ENCODE measurements at places on chromosomes 6 and 20.

DNA sequence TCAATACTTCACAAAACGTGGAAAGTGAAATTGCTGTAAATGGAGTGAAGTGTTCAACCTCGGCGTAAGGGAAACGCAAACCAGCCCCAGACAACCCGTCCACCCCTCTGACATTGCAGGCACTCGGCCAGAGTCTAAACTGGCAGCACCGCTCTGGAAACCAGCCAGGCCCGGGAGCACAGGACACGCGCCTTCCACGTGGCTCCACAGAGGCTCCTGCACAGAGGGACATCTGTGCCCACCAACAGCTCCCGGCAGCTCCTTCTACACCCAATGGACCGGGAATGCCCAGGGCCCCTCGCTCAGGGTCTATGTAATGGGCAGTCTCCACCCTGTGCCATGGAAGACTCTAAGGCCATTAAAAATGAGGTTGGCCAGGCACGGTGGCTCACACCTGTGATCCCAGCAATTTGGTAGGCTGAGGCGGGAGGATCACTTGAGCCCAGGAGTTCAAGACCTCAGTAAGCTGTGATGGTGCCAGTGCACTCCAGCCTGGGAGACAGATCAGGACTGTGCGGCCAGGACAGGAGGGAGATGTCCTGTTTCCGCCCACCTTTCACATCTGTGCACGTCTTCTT is 3.4 kb upstream of the HELZ2 start:
- no peak for DNase-seq

- no peak for DNase-seq
Observed at GRCh38 chr6:156718647-156719394, 58.4 kb upstream of the ARID1B start.

- DNase-seq: no peak
Observed at GRCh38 chr20:32326504-32326845, 31.7 kb upstream of the ASXL1 start.

- DNase-seq: no peak
Observed at GRCh38 chr6:15500078-15500740, 162.6 kb downstream of the DTNBP1 start.

DNA sequence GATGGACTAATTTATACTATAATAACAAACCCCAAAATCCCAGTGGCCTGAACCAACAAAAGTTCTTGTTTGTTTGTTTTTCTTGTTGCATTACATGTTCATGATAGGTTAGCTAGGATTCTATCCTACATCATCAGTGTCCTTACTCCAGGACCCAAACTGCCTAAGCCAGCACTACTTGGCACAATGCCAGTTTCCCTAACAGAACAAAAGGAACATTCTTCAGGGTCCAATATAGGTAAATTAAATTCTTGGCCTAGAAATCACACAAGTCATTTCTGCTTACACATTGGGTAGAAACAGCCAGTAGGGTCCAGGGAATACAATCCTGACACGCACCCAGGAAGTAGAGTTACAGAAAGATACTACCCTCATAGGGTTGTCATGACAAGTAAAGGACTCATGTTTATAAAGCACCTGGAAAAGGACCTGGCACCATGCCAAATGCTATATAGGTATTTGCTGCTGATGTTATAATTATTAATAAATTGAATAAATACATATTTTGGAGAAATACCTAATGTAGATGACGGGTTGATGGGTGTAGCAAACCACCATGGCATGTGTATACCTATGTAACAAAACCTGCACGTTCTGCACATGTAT is 38.8 kb downstream of the RCAN2 start:
- DNase-seq: no peak
